ENCODE measurements at places on chromosomes 2 and 18. TPM values are rescaled to one million over a fixed set of nuclear protein-coding genes. Genes with fewer than 3 reads are reported as not detected.

- DNase-seq = no peak
Measured at GRCh38 chr18:42339372-42339771, 384.3 kb downstream of the PIK3C3 start.

- DNase-seq = no peak
Measured at GRCh38 chr2:157845081-157845480, 31.0 kb downstream of the ACVR1 start.

The DOK6 gene
- total RNA-seq = 2.7 TPM

The CYP27A1 gene
- total RNA-seq = 25.0 TPM

- peak; percentile 64 for DNase-seq
Measured at GRCh38 chr2:9637330-9637729, 6.5 kb upstream of the YWHAQ start.

DNA sequence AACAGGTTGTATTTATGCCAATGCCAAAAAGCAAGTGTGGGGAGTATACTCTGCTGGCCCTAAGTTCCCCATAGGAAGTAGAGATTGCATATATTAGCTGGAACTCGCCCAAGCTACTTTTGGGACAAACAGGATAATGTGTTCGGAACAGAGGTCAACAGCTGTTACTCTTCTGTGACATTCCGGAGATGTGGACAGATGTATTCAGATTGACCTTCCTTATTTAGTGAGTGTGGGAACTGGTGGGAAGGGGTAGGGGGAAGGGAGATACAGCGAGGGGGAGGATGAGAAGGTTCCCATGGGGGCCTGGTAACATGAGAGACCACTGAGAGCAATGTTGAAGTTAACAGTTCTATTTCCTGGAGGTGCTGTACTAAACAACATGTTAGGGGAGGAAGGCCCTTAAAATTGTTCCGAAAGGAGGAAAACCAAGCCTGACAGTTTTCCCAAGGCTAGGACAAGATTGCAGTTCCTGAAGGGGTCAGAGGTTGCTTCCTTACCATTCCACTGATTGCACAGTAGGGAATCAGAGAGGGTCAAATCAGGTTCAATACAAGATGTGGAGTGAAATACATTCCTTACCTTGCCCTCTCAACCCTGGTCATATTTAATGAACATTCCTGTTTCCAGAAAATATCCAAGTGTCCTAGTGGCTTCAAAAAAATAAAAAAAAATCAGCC, 14.3 kb upstream of the CD28 start:
- peak; percentile 42 for DNase-seq

DNA sequence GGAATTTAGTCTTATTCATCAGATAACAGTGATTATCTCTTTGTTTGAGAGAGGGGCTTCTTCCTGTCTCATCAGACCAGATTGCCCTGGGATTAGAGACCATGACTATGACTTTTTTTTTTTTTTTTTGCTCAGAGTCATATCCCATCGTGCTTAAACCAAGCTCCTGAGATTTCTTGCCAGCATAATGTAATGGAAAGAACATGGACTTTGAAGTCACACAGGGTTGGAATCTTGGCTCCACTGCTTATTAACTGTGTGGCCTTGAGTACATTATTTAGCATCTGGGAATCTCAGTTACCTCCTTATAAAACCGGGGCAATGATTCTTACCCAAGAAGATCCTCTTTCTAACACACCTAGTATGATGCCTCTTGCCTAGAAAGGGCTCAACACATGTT, 268.3 kb downstream of the DYSF start:
- DNase-seq = no peak

The IDH1 gene
- total RNA-seq = 181 TPM

The COX7A2L gene
- total RNA-seq = 215 TPM

GRCh38 chr18:6543330-6543908, 128.7 kb upstream of the L3MBTL4 start:
- no peak for DNase-seq

DNA sequence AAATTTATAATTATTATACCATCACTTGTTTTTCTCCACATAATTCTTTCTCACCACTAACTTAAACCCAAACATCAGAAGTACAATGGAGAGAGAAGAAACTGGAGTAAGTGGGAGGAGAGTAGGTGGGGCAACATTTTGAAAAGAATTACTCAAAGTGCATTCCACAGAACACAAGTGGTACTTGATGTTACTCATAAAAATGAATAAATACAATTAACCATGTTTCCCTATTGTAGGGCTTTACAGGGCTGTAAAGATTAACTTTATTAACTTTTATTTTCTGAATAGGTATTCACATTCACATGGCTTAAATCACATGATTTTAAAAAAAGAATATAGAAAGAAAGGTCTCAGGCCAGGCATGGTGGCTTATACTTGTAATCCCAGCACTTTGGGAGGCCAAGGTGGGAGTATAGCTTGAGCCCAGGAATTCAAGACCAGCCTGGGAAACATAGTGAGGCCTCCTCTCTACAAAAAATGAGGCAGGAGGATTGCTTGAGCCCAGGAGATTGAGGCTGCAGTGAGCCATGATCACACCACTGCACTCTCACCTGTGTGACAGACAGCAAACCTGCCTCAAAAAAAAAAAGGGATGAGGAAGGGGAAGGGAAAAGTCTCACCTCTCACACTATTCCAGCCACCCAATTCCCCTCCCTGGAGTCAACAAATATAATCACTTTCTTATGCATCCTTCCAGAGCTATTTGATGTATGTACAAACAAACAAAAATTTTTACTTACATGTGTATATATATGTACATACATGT, 47.1 kb downstream of the KCNG3 start:
- no peak for DNase-seq

The NPHP1 gene
- 7.6 TPM for total RNA-seq

The ANKRD30B gene
- total RNA-seq = 11.5 TPM

DNA sequence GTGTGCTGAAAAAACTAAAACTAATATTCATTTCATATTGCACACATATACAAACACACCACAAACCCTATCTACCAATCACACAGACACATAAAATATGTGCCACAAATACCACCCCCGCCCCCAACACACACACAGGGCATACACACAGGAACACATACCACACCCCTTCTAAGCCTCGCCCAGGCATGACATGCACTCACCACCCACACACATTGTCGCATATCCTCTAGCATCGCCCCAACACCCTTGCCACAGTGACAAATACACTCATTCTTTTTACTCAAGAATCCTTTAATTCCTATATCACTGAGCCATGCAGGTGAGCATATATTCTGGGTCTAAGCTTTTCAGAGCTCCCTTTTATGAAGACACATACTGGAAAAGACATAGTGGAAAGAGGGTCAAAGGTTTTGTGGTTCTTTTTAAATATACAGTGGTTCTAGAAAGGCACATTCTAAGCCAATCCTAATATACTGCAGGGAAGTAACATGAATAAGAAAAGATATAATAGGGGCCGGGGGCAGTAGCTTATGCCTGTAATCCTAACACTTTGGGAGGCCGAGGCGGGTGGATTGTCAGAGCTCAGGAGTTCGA, 24.5 kb upstream of the LCLAT1 start:
- DNase-seq = peak; percentile 59

- DNase-seq = no peak
Measured at GRCh38 chr2:177806025-177806424, 266.6 kb downstream of the PDE11A start.

DNA sequence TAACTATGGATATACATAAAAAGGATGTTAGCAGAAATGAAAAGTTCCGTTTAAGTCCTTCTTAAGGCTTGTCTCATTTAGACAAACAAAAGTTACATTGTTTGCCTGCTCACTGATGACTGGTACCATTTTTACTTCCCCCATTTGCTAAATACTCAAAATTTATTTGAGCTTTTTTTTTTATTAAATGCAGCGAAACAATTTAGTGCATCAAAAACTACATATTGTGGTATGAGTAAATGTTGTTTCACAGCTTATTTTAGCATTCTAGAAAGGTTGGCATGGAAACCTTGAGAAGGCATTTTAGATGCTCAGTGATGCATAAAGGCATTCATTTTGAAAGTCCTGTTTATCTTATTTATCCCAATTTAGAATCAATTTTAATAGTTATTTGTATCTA, 100.0 kb downstream of the MAP2 start:
- DNase-seq = peak; percentile 45

The CDH20 gene
- total RNA-seq = not detected

The MC2R gene
- not detected for total RNA-seq

The C2orf66 gene
- 0.36 TPM for total RNA-seq

Measured in osteoblast (primary cell).